SJSA1 (cell line): ENCODE measurements at places on chromosomes 11 and 22.
A peak's percentile ranks its signal among the peaks of the same experiment; 100 is the strongest.

DNA sequence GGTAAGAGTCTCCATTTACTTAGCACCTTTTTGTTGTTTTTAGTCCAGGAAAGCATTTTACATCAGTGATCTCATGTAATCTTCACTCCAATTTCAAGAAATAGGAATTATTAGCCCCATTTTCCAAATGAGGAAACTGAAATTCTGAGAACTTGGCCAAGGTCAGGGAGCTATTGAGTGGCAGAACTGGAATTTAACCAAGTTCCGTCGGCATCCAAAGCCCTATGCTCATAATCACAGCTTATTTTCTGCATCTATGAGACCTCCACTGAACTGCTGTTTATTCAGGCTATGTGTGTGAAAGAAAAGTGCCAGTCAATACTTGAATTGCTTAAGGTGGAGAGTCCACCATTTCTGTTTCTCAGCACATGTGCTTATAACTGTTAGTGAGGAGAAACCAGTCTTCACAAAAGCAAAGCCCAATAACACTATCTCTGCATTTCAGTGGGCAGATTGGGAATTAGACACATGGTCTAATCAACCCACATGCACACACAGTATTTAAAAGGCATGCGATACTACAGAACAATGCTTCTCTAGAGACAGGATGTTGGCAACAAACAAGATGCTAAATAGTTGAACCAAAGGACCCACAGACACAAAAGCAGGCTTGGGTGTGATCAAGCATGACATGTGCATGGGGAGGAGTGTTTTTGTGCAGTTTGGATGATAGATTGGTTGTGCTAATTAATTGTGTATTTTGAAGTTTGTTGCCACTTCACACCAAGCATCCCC lies 780.6 kb downstream of the OPCML start:
- DNase-seq: no peak

DNA sequence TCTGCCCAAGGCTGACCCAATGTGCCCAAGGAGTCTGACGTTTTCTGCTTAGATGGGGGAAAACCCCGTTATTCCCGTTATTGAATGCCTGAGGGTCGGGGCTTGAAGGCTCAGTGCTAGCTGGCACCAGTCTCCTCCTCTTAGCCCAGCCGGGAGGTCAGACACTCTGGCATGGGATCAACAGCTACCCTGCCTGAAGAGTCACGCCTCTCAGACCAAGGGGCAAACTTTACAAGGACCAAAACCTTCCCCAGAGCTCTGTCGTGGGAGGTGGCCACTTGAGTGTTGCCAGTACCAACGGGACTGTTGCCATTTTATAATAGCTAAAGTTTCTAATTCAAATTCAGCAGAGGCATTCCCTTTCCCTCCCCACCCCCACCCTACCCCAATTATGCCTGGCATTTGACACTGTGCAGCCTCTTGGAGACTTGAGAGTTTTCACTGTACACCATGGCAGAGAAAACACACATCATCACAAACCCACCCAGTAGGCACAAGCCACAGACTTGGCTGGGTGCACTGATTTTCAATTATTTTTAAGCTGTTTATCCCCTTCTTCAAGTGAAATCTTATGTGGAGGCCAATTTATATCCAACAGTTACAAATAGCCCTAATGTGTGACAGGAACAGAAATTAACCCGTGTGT lies 137.5 kb upstream of the SYT13 start:
- DNase-seq: no peak

DNA sequence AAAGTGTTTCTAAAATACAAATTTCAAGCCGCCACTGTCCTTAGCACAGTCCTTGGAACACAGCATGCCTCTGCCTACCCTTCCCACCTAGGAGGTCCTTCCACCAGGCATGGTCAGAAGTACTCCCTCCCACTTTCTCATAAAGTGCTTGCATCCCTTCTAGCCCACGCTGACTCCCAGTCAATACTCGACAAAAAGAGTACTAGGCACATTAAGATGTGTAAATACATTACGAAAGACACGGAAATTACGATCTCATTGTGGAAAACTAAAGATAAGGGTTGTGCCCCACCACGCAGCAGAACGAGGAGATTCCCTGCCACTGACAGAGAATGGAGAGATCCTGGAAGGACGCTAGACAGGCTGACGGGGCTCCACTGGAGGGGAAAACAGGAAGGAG lies 13.5 kb downstream of the CHKA start:
- no peak for DNase-seq

GRCh38 chr22:27358096-27358870 lies 443.3 kb downstream of the MN1 start:
- no peak for DNase-seq

GRCh38 chr11:77212314-77213007 lies 84.4 kb downstream of the MYO7A start:
- DNase-seq: no peak

- peak; percentile 35 for DNase-seq
Observed at GRCh38 chr22:25419247-25420113, 145.0 kb upstream of the GRK3 start.

- no peak for DNase-seq
Observed at GRCh38 chr22:23509571-23510302, 70.4 kb downstream of the IGLL1 start.
